ENCODE measurements at places on chromosomes 1 and 21.

GRCh38 chr1:170967042-170967910 lies 31.9 kb downstream of the MROH9 start:
- no peak for DNase-seq

- no peak for DNase-seq
Measured at GRCh38 chr1:28981210-28981609, 66.8 kb downstream of the EPB41 start.

DNA sequence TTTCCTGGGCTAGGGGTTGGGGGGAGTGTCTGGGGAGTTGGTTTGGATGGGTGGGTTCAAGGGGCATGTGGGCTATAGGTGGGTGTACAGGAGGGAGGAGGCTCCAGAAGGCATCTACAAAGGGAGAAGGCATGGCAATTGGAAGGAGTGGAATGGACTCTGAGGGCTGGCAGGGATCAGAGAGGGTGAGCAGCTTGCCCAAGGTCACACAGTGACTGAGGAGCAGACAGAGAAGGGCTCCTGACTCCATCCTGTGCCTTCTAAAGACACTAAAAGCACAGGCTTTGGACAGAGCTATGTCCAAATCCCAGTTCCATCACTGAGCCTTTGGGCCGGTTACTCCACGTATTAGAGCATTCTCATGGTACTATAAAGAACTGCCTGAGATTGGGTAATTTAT lies 151.8 kb downstream of the PTPRU start:
- DNase-seq = no peak

DNA sequence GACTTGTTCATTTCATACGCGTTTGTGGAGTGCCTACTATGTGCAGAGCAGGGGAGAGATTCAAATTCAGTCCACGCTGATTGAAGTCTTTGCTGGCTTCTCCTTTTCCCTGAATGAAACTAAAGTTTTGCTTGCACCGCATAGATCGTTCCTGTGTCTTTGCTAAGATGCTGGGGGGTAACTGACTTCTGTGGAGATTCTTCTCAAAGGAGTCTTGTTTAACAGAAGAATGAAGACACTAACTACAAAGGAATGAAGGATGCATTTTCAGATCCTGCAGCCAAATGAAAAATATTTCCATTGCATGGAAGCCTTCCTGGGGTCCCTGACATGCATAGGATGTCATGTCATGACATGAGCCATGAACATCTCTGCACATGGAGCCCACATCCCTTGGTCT lies 26.9 kb upstream of the H6PD start:
- DNase-seq = no peak

Measured in Right ventricle myocardium inferior (tissue), 1 donor.